ENCODE measurements at places on chromosomes 6 and 20.

GRCh38 chr6:133688705-133689492 lies 200.0 kb upstream of the TCF21 start:
- DNase-seq = no peak

GRCh38 chr6:106612671-106613416 lies 16.5 kb downstream of the RTN4IP1 start:
- DNase-seq = peak; percentile 87

DNA sequence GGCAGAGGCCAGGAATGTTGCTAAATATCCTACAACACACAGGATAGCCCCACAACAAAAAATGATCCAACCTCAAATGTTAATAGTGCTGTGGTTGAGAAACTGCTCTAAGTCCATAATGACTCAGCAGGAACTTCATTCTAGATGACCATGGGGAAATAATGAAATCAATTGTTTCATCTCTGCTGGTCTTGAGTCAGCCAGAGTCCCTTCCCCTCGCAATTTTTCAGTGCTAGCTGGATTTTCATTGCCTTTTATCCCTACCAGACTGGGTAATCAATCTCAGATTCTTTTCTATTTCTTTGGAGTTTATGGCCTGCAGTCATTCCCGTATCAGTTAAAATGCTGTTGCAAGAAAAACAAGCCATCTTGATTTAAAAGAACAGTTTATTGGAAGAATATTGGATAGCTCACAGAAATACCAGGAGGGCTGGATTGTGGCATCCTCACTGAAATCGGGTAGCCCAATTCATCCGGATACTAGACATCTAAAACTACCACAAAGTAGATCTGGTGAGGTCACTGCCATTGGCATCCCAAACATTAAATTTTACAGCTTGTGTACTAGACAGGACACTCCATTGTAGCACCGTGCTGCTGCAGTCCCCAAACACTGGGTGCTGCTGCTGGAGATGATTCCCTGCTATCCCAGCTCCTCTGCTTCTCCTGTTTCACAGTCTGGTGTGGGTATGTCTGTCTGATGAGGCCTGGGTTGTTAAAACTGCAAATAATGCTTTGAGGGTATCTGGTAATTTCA lies 30.3 kb upstream of the POPDC3 start:
- no peak for DNase-seq

DNA sequence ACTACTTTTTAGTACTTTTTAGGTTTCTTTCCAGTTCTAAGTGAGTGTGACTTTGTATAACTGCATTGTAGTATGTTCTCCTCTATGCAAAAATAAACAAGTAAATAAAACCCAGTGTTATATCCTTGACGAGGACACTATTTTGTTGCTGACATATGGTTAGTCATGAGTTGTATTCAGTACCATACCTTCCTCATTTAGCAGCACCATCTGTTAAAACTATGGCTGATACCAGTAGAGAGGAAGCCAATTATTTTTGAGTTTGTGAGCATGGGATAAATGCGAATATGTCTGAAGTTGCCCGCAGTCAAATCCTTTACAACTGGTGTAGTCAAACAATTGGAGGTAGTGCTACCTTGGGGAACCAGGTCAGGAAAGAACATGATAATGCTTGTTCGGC lies 74.1 kb downstream of the CDKAL1 start:
- no peak for DNase-seq

DNA sequence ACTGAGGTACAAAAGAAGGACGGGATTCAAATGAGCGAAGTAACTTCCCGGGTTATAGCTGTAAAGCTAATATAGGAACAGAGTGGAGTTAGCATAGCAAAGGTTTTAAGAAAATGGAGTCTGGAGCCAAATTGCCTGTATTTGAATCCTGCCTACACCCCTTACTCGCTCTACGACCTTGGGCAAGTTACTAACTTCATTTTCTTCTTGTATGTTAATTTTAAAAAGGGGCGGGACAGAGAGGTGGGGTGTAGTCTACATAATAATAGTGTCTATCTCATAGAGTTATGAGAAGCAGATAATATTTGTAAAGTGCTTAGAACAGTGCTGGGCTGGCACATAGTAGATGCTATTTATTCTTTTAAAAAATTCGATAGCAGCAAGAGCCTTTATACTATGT lies 705 bp downstream of the ZSCAN23 start:
- no peak for DNase-seq

GRCh38 chr20:62753626-62754025 lies 42.6 kb upstream of the MRGBP start:
- DNase-seq = no peak

DNA sequence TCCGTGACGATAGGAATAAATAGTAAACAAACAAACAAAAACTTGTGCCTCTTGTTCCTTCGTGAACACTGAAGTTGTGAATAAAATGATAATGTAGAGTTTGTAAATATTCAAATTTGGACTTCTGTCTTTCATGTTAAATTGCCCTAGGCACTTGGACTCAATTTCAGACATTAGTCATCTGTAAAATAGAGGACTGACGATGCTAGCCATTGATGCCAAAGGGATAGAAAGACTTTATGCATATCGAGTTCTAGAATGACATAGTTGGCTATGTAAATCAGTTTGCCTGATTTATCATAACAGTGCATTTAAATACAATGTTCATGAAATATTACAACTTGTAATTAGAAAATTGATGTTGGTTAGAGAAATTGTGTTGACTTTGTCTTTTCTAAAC lies 45.9 kb upstream of the FLRT3 start:
- DNase-seq = no peak

DNA sequence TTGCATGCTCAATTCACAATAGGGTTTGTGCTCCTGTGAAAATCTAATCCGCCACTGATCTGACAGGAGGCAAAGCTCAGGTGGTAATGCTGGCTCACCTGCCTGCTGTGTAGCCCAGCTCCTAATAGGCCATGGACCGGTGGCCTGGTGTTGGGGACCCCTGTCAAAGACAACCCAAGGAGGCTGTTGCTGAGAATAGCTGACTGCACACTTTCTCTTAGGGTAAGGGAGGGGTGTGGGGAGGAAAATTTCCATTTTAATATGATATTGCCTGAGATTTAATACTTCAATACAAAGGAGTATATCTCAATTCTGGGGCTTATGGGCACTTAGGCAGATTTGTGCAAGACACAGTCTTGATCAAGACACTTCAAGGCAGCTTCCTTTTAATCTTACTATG lies 105.8 kb downstream of the ALDH8A1 start:
- DNase-seq = no peak

DNA sequence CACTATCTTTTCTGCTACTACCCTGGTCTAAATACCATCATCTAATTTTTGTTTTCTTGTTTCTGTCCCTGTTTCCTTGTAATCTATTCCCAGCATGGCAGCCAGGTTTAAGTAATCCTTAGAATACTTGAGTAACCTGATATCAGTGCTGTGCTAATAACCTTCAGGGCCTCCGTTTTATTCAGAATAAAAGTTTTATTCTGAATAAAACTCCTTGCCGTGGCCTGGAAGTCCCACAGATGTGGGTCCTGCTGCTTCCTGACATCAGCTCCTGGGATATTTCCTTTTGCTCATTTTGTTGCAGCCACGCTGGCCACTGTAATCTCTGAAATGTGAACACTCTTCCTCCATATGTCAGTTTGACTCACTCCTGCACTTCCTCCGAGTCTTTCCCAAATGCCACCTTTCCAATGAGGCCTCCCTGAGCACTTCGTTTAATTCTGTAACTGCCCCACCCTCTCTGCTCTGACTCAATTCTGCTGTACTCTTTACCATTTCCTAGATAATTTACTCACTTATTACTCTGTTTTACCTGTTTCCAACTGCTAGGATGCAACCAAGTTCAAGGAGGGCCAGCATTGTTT lies 114.0 kb upstream of the FOXA2 start:
- no peak for DNase-seq

DNA sequence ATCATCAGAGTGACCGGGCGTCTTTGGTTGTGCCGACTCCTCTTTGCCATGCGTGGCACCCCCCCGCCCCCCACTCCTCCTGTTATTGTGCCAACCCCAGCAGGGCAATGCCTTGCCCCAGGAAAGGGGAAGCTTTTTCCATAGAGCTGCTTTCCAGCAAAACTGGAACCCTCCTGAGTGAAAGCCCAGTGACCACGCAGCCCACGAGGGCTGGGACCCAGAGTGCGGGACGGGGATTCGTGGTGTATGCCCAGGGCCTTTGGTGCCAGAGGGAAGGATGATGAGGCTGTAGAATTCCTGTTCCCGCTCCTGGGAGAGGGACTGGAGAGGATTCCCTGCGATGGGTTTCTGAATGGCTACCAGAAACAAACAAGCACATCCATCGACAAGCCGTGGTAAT lies 116.8 kb upstream of the BACH2 start:
- no peak for DNase-seq

GRCh38 chr20:22389836-22390542 lies 194.4 kb downstream of the FOXA2 start:
- no peak for DNase-seq

- DNase-seq = no peak
Measured at GRCh38 chr6:112061605-112062004, 7.7 kb downstream of the CCN6 start.

GRCh38 chr6:96466147-96466863 lies 55.3 kb upstream of the UFL1 start:
- DNase-seq = peak; percentile 93
